ENCODE measurements at places on chromosomes 2 and 18.

DNA sequence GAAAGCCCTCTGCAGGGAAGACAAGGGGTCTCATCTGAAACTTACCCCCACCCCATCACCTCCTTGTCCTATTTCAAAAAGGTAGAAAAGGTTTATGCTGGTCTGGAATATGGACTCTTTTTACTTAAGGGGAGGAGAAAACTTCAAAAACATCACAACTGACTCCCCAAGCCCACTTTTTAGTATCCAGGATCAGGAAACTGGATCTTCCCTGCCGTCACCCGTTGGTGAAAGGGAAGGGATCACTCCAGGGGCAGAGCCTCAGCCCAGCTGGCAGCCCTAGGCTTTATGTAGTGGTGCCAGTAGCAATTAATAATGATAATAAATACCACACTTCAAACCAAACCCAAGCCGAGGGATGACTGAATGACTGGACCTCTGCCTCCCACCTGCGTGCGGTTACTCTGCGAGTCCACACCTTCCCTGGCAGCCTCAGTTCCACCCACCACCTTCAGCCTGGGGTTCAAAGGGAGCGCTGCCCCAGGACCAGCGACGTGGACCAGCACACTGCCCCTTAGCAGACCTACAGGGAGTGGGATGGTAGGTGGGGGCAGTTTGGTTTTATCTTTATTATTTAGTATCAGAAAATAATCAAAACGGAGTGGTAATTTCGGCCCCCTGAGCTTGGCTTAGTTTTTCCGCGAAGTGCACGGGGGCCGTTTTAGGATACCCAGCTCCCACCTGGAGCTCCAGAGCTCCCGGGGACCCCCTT, 4.9 kb upstream of the GATA6 start:
- no peak for DNase-seq

- DNase-seq, result no peak
Measured at GRCh38 chr18:75477900-75478299, 50.4 kb upstream of the SMIM21 start.

- DNase-seq, result no peak
Measured at GRCh38 chr2:109236147-109236546, 107.1 kb downstream of the SH3RF3 start.

DNA sequence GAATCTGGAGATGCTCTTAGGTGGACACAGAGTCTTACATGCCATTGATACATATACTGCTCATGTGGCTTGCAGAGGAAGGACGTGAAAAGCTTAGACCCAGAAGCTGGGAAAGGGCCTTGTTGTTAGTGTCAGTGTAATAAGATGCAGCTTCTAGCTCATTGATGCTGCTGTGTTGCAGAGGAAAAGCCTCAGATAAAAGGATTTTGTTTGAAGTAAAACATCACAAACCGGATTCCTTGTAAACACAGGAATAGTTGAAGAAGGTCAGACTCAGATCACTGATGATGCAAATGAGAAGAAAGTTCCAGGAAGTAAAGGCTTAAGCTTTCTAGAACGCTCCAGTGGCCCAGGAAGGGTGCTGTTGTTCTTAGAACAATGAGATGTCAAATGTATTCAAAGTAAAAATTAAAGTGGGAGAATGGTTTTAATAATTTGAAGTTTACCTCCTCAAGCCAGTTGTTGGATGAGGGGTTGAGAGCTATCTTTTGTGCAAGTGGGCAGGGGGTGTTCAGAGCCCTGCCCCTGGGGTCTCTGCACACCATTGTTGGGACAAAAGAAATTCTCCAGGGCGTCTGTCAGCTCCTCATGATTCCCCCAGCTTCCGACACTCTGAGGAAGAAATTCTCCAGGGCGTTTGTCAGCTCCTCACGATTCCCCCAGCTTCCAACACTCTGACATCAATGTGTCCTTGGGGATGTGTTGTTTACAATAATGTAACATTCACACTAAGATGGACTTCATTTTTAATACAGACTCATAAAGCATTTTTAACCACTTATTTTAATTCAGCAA, 61.3 kb upstream of the CHMP1B start:
- no peak for DNase-seq

Measured in NCI-H1436 treated with DMSO at 0.1 percent for 48 hours (cell line).